ENCODE measurements at places on chromosomes 12 and 14.

DNA sequence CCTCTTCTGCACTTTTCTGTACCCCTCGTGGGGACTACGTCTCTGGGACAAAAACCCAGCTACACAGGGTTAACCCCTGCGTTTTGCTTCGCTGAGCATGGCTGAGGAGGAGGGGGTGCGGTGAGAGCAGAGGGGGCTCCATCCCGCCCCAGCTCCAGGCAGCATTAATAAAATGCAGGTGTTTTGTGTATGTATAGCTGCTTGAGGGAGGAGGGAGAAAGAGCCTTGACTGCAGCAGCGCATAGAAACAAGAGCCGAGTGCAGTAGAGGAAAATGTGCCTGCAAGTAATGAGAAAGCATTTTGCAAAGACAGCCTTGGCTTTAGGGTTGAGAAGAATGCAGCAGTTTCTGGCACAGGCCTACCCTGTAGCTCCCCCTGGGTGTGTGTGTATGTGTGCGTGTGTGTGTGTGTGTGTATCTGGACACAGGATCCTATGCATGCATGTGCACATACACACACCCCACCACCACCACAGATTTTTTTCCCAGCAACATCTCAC lies 103.9 kb downstream of the ZFP36L1 start:
- DNase-seq, result no peak

- DNase-seq, result no peak
Observed at GRCh38 chr12:1204581-1205121, 213.6 kb downstream of the ERC1 start.

DNA sequence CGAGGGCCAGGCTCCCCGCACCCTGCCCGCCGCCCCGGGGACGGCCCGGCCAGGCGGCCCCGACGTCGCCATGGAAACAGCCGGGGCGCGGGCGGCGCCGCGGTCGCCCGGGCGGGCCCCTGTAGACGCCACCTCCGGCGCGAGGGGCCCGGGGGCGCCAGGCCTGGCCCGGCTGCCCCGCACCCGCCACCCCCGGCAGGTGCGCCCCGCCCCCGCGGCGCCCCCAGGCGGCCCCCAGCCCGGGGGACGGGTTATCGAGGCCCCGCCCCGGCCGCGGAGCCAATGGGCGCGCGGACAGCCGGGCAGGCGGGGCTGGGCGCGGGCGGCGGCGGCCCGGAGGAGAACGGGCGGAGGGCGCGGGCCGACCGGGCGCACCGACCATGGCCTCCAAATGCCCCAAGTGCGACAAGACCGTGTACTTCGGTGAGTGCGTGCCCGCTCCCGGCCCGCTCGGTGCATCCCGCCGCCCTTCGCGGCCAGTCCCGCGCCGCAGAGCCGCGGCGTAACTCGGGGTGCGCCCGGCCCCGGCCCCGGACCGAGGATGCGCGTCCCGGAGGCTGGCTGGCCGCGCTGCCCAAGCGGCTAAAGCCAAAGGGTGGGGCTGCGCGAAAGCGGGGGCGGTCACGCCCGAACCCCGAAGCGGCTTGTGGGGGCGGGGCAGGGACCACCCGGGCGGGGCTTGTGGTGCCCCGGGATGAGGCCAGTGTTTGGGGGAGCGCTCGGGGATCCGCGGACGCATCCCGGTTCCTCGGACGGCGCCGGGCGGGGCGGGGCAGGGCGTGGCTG lies at the start of gene CRIP2:
Gene CRIP2 (plus strand): TSS at position 339 of the 786 bp plus-strand sequence. CDS start 42 bp downstream, at position 381.
- DNase-seq, result no peak

DNA sequence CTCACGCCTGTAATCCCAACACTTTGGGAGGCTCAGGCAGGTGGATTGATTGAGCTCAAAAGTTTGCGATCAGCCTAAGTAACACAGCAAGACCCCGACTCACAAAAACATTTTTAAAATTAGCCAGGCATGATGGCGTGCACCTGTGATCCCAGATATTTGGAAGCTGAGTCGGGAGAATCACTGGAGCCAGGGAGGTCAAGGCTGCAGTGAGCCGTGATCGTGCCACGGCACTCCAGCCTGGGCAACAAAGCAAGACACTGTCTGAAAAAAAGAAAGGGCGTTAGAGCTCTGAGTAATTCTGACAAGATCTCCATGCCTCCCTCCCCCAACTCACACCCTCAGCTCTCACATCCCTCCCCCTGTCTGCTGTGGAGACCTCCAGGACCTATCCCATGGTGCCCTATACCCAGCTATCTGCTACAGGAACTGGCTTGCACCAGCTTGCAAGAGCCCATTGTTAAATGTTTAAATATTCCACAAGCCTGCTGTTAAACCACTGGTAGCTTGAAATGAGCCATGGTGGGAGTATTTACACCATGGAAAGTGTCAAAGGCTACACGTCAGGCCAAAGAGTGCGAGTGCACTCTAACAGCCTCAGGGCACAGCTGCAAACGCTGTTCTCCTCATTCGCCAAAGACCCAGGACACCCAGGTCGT lies 35.1 kb upstream of the PPP2R5C start:
- DNase-seq, result no peak

GRCh38 chr12:73057428-73057827 lies 785.3 kb downstream of the TRHDE start:
- DNase-seq, result no peak

GRCh38 chr12:94049718-94050117 lies 98.7 kb upstream of the PLXNC1 start:
- peak; percentile 39 for DNase-seq

DNA sequence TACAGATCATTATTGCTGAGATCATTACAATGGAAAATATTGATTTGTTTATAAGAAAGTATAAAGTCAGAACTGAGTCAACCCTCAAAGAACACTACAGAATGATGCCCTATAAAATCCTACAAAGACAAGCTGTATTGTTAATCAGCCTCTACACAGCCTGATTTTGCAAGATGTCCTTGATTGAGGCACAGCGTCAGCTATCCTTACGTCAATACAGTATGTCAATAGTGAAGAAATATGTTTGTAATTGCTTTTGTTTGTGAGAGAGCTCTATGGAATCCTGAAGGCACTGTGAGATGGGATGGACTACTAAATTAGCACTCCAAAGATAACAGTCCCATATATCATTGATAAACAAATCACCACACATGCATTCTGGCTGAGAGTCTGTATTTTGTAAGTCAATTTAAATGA lies 70.7 kb downstream of the RASSF9 start:
- peak; percentile 21 for DNase-seq

- no peak for DNase-seq
Observed at GRCh38 chr12:13945236-13945635, 36.2 kb downstream of the GRIN2B start.

- no peak for DNase-seq
Observed at GRCh38 chr12:109710747-109711595, 2.7 kb upstream of the FAM222A start.

DNA sequence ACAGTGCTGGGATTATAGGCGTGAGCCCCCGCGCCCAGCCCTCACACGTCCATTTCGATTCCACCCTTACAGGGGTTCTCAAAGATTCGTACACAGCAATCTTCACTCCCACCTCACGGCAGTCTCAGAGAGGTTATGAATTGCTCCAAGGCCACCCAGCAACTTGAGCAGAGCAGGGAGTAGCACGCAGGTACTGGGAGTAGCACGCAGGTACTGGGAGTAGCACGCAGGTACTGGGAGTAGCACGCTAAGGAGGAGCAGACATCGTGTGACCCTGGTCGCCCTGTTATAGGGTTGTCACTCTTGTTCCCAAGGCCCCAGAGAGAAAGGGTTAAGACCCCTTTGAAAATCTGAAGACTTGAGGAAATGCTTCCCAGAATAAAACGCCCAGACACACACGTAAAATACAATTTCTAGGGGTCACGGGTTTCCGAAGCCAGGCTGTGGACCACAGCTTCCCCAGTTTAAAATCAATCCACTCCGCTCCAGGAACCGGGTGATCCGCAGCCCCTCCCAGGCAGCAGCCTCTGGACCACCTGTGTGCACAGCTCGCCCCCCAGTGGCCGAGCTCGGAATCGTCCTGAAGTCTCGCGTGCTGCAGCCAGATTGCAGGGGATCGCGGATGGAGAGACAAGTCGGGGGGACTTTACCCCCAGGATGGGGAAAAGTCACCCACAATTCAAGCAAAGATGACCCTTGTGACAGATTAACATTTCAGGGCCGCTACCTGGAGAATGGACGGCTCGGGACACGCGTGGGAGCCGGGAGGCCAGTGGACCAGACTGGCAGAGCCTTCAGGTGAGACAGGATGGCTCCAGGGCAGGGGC lies 92.0 kb downstream of the SCARB1 start:
- DNase-seq, result peak; percentile 43

- DNase-seq, result no peak
Observed at GRCh38 chr12:86172913-86173443, 83.2 kb downstream of the MGAT4C start.

DNA sequence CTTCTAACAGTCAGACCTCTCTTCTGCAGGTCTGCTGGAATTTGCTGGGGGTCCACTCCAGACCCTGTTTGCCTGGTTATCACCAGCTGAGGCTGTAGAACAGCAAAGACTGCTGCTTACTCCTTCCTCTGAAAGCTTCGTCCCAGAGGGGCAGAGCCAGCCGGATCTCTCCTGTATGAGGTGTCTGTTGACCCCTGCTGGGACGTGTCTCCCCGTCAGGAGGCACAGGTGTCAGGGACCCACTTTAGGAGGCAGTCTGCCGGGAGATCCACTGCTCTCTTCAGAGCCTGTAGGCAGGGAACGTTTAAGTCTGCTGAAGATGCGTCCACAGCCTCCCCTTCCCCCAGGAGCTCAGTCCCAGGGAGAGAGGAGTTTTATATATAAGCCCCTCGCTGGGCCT lies 125.1 kb downstream of the SOX5 start:
- no peak for DNase-seq

DNA sequence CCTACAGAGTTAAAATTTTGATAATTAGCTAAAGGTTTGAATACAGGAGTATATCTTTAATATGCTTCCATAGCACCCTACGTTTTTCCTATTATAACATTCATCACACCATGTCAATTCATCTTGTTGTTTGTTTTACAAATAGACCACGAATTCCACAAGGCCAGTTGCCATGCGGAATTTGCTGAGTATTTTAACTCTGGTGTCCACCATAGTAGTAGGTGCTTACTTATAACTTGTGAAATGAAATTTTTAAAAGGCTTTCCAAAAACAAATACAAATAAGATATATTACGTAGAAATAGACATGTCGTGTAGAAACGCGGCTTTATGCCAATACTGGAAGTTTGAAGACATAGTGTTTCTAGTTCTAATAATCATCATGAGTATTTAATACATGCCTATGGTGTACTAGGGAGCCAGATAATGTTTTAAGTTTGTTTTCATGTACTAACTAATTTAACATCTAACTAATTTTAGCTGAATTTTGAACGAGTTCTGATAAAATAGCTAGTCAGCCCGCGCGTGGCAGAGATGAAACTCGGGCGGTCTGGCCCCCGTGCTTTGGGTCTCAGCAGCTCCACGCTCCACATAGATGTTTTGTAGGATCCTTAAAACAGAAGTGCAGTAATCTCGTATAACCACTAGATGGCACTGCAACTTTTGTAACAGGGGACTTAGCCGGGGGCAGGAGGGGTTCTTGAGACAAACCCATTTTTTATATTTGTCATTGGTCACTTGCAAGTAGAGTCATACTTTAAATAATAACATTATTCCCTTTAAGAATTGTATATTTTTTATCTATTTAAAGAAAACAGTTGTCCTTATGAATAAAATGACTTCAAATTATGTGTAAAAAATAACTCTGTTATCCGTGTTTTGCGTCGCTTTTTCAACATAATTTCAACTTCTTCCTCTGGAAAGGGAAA lies 10.2 kb downstream of the CD69 start:
- peak; percentile 19 for DNase-seq

DNA sequence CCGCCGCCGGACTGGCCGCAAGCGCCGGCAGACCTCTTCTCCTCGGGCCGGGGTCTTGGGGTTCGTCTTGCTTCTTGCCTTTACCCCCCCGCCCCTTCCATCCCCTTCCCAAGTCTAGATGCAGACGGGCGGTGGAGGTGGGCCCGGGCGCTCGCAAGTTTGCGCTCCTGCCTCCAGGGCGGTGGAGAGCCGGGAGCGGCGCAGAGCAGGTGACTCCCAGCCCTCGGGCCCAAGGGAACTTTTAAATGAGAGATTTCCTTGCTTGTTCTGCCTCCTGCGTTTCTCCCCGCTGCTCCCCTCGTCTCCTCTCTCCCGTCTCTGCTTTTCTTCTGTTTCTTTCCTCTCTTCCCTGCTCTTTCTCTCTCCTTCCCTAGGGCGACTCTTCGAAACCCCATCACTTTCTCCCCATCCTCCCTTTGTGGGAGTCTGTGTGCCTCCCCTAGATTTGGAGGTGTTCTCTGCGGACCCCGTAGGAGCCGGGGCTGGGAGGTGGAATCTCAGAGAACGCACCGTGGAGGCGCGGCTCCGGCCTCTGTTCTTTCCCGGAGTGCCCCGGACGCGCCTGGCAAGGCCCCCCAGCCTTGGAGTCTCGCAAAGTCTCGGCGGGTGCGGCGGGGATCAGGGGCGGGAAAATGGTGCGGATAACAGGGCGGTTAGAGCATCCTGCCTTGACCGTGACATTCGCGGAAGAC lies 114.7 kb upstream of the MYL2 start:
- DNase-seq, result no peak

DNA sequence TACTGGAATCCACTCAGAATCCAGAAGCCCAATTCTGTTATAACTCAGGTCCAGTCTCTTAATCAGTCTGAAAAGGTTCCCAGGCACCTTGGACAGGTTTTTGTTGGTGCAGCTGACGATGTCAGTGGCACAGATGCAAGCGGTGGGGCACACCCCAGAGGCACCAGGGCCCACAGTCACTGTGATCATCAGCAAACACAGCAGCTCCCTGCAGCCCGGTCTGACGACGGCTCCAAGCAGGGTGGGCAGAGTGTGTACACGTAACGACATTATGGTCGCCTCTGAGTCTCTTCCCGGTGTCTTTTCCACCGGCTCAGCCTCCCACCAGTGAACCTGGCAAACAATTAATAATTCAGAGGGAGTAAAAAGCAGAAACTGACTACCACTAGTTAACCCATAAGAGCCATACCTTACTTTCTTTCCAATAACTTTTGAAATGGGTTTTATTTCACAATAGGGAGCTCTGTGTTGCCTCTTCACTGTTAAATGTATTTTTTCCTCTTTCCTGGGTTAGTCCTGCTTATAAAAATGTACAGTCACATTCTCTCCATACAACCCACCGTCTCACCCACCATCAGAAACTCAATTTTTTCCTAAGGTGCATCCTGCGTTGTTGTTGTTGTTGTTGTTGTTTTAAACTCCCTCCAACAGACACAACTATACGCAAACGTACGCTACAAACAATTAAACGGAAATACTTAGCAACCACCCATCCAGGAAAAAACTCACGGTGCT lies 521 bp upstream of the PCED1B start:
- peak; percentile 12 for DNase-seq

GRCh38 chr12:121592320-121592719 lies 11.5 kb upstream of the KDM2B start:
- DNase-seq, result no peak

DNA sequence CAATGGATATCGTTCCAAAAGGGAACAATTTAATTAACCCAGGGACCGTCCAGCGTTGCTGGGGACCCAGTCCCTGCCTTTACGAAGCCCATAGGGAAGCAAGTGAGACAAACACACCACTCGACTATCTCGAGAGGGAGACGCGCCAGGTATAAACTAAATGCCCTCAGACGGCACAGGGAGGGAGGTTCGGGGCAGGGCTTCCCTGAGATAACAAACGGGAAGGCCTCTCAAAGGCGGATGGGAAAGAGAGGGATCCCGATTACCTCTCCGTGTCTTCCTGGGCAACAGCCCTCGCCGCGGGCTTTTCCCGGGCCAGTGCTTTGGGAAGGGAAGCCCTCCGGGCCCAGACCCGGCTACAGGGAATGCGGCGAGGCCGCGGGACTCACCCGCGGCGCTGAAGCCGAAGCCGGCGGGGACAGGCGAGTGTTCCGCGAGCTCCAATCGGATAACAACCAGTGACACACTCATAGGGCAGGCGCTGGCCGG lies 390 bp downstream of the BRAP start:
- no peak for DNase-seq
